Heart left ventricle (tissue), 16 donors: ENCODE measurements at places on chromosomes 2 and 18. TPM values are rescaled to one million over a fixed set of nuclear protein-coding genes. Genes with fewer than 3 reads are reported as not detected.

The C2orf78 gene
- not detected for total RNA-seq

The IL18R1 gene
- 0.78 TPM for total RNA-seq

The UGT1A3 gene
- not detected for total RNA-seq

DNA sequence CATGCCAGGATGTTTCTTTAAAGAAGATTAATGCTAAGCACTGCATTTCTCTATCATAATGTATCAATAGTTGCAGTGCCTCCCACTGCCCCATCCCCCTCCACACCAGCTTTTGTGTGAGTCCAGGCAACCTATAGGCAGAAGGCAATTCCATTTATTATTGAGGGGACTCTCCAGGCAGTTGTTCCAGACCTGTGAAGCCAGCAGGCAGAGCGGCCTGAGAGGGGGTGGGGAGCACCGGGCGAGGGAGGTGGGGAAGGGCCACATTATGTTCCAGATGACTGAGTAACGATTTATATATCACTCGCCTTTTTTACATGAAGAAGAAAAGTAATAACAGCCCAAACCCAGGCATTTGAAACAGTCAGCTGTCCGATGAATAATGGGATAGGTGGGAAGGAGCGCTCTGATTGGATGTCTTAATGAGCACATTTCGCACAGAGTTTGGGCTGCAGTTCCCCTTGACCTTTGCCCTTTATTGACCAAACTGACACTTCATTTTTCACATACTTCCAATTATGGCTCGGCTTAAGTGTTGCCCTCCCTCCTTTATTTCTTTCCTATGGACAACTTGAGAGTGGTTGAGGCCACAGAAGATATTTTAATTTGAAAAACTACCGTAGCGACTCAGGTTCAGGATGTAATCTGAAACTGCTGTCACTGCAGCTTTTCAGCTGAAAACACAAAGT is 34.4 kb downstream of the MEIS1 start:
- no peak for DNase-seq
